Activated CD4-positive, alpha-beta memory T cell treated with anti-CD3 and anti-CD28 coated beads for 36 hours (primary cell): ENCODE measurements at places on chromosomes 6 and 20. TPM values are rescaled to one million over a fixed set of nuclear protein-coding genes. Genes with fewer than 3 reads are reported as not detected.

GRCh38 chr20:11159728-11160127 is 485.9 kb upstream of the JAG1 start:
- no peak overlapping the region for H3K27ac ChIP-seq
- no peak overlapping the region for H3K4me3 ChIP-seq
- H3K4me1 ChIP-seq, result no peaks in the 10 kb centered on the region
- no peaks in the 10 kb centered on the region for H3K27me3 ChIP-seq

GRCh38 chr6:162649271-162649670 is 78.3 kb downstream of the PRKN start:
- H3K27me3 ChIP-seq, result no peaks in the 10 kb centered on the region
- DNase-seq, result no peak
- no peak overlapping the region for H3K27ac ChIP-seq
- H3K4me3 ChIP-seq, result no peak overlapping the region
- H3K4me1 ChIP-seq, result no peaks in the 10 kb centered on the region

GRCh38 chr6:38789256-38789655 is 74.1 kb downstream of the DNAH8 start:
- no peak overlapping the region for H3K27ac ChIP-seq
- H3K4me3 ChIP-seq, result no peak overlapping the region
- peaks cover 5% of the 10 kb centered on the region for H3K27me3 ChIP-seq
- H3K4me1 ChIP-seq, result no peaks in the 10 kb centered on the region
- DNase-seq, result no peak

- no peaks in the 10 kb centered on the region for H3K36me3 ChIP-seq
- H3K27ac ChIP-seq, result no peak overlapping the region
- H3K4me3 ChIP-seq, result no peak overlapping the region
- no peak for DNase-seq
- peaks cover 14% of the 10 kb centered on the region for H3K27me3 ChIP-seq
Observed at GRCh38 chr6:14001329-14002012, 76.7 kb downstream of the RNF182 start.

- no peak for DNase-seq
- peaks cover 25% of the 10 kb centered on the region for H3K27me3 ChIP-seq
- peaks cover 14% of the 10 kb centered on the region for H3K4me1 ChIP-seq
- H3K4me3 ChIP-seq, result no peak overlapping the region
Observed at GRCh38 chr6:30985490-30985889, 2.0 kb downstream of the MUC21 start.

DNA sequence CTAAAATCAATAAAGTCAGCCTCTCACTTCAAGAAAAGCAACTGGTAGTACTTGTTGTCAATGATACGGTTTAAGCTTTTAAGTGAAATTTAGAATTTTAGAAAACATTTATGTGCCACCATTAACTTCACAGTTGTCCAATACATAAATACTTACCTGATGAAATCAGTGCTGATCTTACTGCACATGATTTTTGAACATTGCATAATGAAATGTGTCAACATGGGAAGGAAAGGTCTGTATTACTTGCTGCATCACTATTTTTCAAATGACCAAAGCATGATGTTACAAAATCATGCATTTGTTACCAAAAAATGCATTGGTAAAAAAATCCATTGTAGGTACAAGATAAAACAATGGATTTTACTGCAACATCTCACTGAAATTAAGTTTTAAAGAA is 284.3 kb downstream of the EPM2A start:
- DNase-seq, result no peak
- no peaks in the 10 kb centered on the region for H3K36me3 ChIP-seq
- H3K4me1 ChIP-seq, result no peaks in the 10 kb centered on the region
- no peaks in the 10 kb centered on the region for H3K27me3 ChIP-seq

- H3K4me1 ChIP-seq, result no peaks in the 10 kb centered on the region
- H3K27ac ChIP-seq, result no peak overlapping the region
- no peaks in the 10 kb centered on the region for H3K27me3 ChIP-seq
- H3K36me3 ChIP-seq, result no peaks in the 10 kb centered on the region
- no peak for DNase-seq
- no peak overlapping the region for H3K4me3 ChIP-seq
Observed at GRCh38 chr20:22630701-22631100, 46.3 kb upstream of the FOXA2 start.

DNA sequence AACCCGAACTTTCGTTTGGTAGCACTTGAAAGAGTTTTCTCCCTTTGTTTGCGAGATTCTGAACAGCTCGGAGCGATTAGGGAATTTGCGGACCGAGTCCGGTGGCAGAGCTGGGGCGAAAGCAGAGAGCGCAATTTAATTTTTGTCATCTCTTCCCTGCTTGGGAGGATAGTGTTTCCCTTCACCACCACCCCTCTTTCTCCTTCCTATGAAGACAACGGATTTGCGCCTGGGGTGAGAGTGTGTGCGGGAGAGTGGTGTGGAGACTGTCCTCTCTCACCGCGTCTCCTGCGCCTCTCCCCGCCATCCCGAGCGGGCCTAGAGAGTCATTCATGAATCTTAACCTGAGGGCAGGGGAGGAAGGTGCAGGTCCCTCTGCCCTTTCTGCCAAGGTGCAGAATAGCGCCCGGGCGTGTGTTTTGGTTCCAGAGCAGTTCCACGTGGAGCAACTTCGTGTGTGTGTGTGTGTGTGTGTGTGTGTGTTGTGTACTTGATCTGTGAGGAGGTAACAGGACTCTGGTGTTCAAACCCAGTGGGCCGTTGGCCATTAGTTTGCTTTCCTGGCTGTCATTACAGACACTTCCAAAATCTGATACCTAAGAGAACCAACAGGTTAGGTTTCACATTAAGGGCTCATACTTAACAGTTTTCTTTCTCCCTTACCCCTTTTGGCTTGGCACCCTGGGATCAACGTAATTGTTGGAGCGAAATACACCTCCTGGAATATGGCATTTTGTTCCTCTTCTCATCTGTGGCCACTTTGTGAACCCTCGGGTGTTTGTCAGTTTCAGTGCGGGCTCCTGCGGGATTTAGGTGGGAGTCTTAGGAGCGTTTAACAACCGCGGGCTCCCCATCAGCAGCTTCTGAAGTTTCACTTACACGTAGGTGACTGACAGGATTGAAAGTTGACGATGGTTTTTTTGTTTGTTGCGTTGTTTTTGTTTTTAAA is 1.8 kb downstream of the EYA4 start:
- peaks cover 7% of the 10 kb centered on the region for H3K4me1 ChIP-seq
- no peaks in the 10 kb centered on the region for H3K36me3 ChIP-seq
- H3K27ac ChIP-seq, result no peak overlapping the region
- H3K27me3 ChIP-seq, result peaks cover 41% of the 10 kb centered on the region
- H3K4me3 ChIP-seq, result no peak overlapping the region

- no peaks in the 10 kb centered on the region for H3K27me3 ChIP-seq
- no peak overlapping the region for H3K4me3 ChIP-seq
- H3K27ac ChIP-seq, result no peak overlapping the region
- no peak for DNase-seq
- H3K36me3 ChIP-seq, result no peaks in the 10 kb centered on the region
Observed at GRCh38 chr6:122200440-122200839, 199.0 kb upstream of the HSF2 start.

GRCh38 chr20:64145458-64146300 is 18.6 kb upstream of the MYT1 start:
- DNase-seq, result peak; percentile 42
- H3K27me3 ChIP-seq, result peaks cover 3% of the 10 kb centered on the region
- H3K27ac ChIP-seq, result no peak overlapping the region
- no peak overlapping the region for H3K4me3 ChIP-seq
- peaks cover 5% of the 10 kb centered on the region for H3K36me3 ChIP-seq
- no peaks in the 10 kb centered on the region for H3K4me1 ChIP-seq

GRCh38 chr6:140061110-140062042 is 686.9 kb upstream of the CITED2 start:
- no peak overlapping the region for H3K27ac ChIP-seq
- peaks cover 6% of the 10 kb centered on the region for H3K27me3 ChIP-seq
- no peak overlapping the region for H3K4me3 ChIP-seq
- no peaks in the 10 kb centered on the region for H3K4me1 ChIP-seq
- DNase-seq, result no peak

DNA sequence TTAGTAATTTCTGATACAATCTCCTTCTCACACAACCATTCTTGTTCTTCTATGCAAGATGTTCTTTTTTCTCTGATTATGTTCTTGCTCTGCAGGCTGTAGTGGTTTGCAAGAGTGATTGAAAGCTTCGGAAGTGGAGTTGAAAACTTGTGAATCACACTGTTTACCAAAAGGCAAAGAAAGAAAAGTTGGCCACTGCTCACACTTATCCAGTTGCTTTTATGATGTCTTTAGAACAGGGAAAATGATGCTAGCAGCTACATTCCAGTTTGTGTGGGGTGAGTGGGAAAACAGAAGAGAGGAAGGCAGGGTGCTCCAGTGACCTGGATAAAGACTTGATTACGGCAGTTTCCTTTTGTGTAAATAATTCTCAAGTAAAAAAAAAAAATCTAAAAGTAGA is 583.3 kb downstream of the TENT5A start:
- no peaks in the 10 kb centered on the region for H3K36me3 ChIP-seq
- H3K4me1 ChIP-seq, result no peaks in the 10 kb centered on the region
- no peaks in the 10 kb centered on the region for H3K27me3 ChIP-seq
- no peak for DNase-seq
- H3K4me3 ChIP-seq, result no peak overlapping the region

- peaks cover 10% of the 10 kb centered on the region for H3K27me3 ChIP-seq
- no peaks in the 10 kb centered on the region for H3K36me3 ChIP-seq
- DNase-seq, result no peak
Observed at GRCh38 chr20:54305421-54305820, 97.5 kb downstream of the PFDN4 start.

The PLN gene
- not detected for total RNA-seq

The TOMM6 gene
- 280 TPM for total RNA-seq

The SLC44A4 gene
- total RNA-seq, result not detected

The DEK gene
- 182 TPM for total RNA-seq

The HAO1 gene
- total RNA-seq, result not detected

The LPIN3 gene
- 0.97 TPM for total RNA-seq

The TJAP1 gene
- total RNA-seq, result 30.5 TPM
